ENCODE measurements at places on chromosomes 5 and 9.

DNA sequence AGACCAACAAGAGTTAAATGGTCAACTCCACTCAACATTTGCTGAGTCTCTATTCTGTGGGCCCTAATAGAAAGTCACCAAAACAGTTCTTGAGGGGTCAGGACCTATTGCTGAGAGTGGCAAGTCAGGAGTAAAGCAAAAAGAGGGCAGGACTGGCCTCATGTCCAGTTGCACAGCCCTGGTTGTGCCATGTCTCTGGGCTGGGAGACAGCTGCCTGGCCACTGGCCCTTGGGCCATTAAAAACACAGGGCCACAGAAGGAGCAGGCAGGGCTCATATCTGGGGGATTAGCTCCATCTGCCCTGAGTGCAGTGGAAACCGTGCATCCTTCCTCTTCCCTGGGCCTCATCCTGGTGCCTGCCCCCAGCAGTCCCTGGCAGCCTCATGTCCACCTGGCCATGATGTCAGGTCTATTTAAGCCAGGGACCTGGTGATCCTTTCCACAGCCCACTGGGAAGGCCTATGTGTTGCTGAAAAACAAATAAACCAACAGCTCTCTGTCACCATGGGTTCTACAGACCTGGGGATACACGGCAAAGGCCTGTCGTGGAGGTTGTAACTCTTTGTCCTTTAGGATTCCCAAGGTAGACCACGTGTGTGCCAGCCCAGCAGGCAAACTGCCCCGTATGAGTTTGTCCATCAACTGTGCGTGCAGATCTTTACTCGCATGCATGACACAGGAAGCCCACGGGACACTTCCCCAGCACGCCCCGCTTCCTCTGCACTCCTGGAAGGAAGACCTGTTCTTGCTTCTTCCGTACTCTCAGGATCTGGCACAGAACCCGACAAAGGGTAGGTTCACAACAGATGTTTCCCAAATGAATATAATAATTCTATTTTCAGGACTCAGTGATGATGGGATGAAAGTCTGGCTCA, 148.8 kb downstream of the MTX3 start:
- DNase-seq: no peak

- no peak for DNase-seq
Observed at GRCh38 chr9:12464910-12465512, 228.2 kb upstream of the TYRP1 start.

DNA sequence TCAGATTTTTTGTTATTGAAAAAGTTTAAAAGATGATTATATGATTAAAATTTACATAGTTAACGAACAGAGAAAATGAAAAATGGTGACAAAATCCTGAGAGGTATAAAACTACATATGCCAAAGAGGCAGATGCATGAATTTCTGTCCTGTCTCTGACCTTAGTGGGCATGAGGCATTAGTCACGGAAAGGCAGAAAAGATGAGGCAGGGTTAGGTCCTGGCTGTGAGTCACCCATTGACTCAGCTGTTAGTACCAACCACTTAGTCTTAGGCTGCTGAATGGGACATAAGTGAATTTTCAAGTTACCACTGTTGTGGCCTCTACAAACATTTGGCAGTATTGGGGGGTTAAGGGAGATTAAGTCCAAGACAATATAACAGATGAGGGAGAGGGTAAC, 33.1 kb downstream of the RASA1 start:
- no peak for DNase-seq

- no peak for DNase-seq
Observed at GRCh38 chr5:132540764-132541163, 2.6 kb downstream of the IL5 start.

GRCh38 chr5:138408023-138408422, 30.8 kb upstream of the REEP2 start:
- DNase-seq: no peak

- DNase-seq: no peak
Observed at GRCh38 chr9:134459164-134459563, 132.9 kb downstream of the RXRA start.

- no peak for DNase-seq
Observed at GRCh38 chr5:3671337-3671736, 75.7 kb downstream of the IRX1 start.

GRCh38 chr9:136372561-136373299, 739 bp downstream of the CARD9 start:
- no peak for DNase-seq

DNA sequence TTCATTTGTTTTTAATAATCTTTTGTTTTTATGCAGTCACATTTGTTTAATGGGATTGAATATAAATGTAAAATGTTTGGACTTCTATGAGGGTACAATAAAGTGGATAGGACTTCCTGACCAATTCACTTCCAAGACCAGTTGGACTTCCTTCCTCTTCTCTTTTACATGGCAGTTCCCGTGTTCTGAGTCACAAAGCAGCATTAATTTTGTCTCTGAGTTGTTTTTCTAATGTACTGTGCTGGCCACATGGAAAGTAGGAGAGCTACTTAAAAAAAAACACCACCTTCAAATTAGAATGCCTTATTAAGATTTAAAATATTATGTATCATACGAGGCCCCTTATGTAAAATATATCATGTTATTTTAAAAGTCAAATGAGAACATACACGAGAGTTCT, 87.3 kb downstream of the CCDC171 start:
- DNase-seq: no peak

DNA sequence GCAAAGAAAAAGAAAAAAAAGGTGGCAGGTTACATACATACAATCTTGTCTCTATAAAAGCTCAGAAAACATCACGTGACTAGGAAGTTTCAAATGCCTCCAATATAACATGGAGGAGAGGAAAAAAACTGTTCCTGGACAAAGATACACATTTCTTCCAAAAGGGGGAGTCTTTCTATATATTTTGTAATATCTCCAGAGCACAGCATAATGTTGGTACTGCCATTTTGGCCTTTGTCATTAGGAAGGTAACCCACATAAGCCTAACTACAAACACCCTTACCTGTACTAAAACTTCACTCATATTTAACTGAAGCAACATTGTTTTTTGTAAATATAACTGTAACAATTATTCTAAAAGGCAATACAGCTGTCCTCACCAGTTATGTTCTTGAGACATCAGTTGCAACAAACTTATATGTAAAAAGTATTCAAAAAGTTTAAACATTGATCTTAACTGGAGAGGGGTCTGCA, 1.2 kb upstream of the BTF3 start:
- no peak for DNase-seq

GRCh38 chr9:127066851-127067136, 55.6 kb downstream of the ANGPTL2 start:
- DNase-seq: no peak

DNA sequence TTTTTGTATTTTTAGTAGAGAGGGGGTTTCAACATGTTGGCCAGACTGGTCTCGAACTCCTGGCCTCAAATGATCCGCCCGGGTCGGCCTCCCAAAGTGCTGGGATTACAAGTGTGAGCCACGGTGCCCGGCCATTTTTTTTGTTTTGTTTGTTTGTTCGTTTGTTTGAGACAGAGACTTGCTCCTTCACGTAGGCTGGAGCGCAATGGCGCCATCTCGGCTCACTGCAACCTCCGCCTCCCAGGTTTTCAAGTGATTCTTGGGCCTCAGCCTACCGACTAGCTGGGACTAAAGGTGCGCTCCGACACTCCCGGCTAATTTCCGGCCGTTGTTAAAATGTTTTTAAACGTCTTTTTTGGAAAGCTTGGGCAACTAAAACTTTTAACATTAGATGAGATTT, 54.0 kb downstream of the SHOC1 start:
- no peak for DNase-seq

- DNase-seq: no peak
Observed at GRCh38 chr5:58898006-58898405, 315.1 kb downstream of the RAB3C start.

DNA sequence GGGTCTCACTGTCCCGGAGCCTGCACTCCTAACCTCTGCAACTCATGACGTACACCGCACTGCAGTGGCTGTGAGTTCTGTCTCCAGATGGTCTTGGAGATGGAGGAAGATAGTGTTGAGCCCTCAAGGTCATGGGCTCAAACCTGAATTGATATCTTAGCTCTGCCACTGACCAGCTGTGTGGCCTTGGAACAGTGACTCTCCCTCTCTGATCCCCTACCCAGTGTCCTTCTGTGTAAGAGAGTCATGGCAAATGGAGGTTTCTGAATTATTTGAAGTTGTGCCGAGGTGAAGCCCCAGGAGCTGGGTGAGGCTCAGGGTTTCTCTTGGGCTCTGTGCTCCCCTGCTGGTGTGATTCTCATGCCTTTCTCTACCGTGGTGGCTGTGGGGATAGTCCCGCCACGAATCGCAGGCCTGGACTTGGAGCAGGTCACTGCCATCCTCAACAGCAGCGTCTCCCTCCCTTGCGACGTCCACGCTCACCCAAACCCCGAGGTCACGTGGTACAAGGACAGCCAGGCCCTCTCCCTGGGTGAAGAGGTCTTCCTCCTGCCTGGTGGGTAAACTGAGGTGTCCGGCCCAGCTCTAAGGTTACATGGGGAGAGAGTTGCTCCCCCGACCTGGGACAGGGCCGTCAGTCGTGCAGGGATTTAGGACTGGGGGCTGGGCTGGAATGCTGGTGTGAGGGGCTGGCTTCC, 60.6 kb upstream of the ASS1 start:
- no peak for DNase-seq

GRCh38 chr9:106111039-106111730, 416.8 kb downstream of the TMEM38B start:
- DNase-seq: no peak

- no peak for DNase-seq
Observed at GRCh38 chr5:97498657-97499056, 315.6 kb upstream of the RIOK2 start.

- DNase-seq: no peak
Observed at GRCh38 chr9:107907715-107908114, 418.1 kb upstream of the KLF4 start.

GRCh38 chr5:78747705-78748359, 99.3 kb upstream of the LHFPL2 start:
- no peak for DNase-seq

- no peak for DNase-seq
Observed at GRCh38 chr5:1593903-1594356, 70.2 kb upstream of the LPCAT1 start.

DNA sequence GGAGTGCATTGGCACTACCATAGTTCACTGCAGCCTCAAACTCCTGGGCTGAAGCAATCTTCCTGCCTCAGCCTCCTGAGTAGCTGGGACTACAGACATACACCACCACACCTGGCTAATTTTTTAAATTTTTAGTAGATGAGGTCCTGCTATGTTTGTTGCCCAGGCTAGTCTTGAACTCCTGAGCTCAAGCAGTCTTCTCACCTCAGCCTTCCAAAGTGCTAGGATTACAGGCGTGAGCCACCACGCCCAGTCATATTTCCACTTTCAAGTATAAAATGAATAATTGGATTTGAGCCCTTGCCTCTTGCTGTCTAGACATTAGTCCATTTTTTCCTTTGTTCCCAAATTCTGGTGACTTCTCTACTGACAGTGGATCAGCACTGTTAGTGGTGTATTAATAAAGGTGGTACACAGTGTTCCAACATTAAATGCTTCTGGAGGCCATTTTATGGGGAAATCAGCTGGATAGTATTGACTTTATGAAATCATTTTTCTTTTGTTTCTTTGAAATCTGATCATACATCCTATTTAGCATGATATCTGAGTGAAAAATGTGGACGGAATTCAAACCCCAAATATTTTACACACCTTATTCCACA, 15.9 kb downstream of the ATP6V0E1 start:
- DNase-seq: no peak

- DNase-seq: no peak
Observed at GRCh38 chr5:59645380-59645779, 248.1 kb downstream of the PDE4D start.

GRCh38 chr5:38557308-38557710, 863 bp upstream of the LIFR start:
- peak; percentile 30 for DNase-seq

- DNase-seq: no peak
Observed at GRCh38 chr9:94920420-94921091, 194.1 kb downstream of the AOPEP start.
